Stimulated activated CD8-positive, alpha-beta memory T cell treated with anti-CD3 and anti-CD28 coated beads, Interleukin-15, amount 100 ng/mL, for 1 hour (primary cell): ENCODE measurements at places on chromosomes 1 and 21.

GRCh38 chr1:53693773-53694717 lies 44.9 kb downstream of the GLIS1 start:
- no peak for DNase-seq

GRCh38 chr1:172149346-172149745 lies 271.1 kb upstream of the C1orf105 start:
- no peak for DNase-seq

- no peak for DNase-seq
These were observed 41.0 kb upstream of the APOBEC4 start for GRCh38 chr1:183694066-183694465.

GRCh38 chr1:183693521-183693920 lies 40.4 kb upstream of the APOBEC4 start:
- no peak for DNase-seq
